Liver (tissue), 10 donors: ENCODE measurements at places on chromosomes 3 and 15. TPM values are rescaled to one million over a fixed set of nuclear protein-coding genes. Genes with fewer than 3 reads are reported as not detected.

Gene GREM1
- total RNA-seq = under 0.01 TPM

Gene LXN
- total RNA-seq = 52.2 TPM

GRCh38 chr15:77823736-77824135 lies 191.0 kb upstream of the LINGO1 start:
- H3K27me3 ChIP-seq = peaks cover 9% of the 10 kb centered on the region
- H3K4me1 ChIP-seq = peaks cover 14% of the 10 kb centered on the region
- H3K27ac ChIP-seq = no peak overlapping the region
- H3K4me3 ChIP-seq = no peak overlapping the region

DNA sequence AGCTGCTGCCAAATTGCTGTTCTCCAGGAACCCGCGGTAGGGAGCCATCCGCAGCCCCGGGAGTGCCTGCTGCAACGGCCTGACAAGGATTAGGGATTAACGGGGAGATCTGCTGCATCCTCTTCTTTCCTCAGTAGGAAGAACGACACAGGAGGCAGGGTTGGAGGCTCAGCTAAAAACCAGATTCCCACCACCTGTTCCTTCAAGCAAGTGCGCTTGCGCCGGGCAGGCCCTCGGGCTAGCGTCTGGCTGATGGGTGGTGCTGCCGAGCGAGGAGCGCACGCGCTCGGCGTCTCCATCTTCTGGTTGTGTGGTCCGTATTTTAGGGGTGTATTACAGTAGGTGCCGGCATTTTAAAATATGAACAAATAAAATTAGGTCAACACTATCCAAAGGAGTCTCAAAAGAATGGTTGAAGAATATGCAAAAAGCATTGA lies 25.4 kb upstream of the SLC25A26 start:
- H3K4me3 ChIP-seq = peak overlapping the region; percentile 34
- no peak overlapping the region for H3K27ac ChIP-seq
- no peaks in the 10 kb centered on the region for H3K36me3 ChIP-seq
- DNase-seq = no peak
- no peaks in the 10 kb centered on the region for H3K27me3 ChIP-seq
- peaks cover 2% of the 10 kb centered on the region for H3K4me1 ChIP-seq

DNA sequence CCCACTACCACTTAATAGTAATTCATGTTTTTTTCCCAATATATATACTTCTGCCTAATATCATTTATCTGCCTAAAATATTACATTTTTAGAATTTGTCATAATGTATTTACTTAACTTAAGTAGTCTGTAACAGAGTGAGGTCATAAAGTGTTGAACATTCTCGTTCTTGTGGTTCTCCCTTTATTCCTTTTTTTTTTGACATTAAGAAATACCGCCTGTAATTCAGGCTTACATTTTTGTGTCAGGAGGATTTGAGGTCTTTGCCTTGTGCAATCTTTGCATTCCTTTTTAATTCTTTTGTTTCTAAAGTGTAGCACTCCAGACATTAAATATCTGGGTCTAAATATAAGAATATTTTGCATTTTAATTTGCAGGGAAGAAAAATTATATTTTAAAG lies 315.4 kb downstream of the PTPRG start:
- H3K36me3 ChIP-seq = no peaks in the 10 kb centered on the region
- no peaks in the 10 kb centered on the region for H3K27me3 ChIP-seq
- peaks cover 41% of the 10 kb centered on the region for H3K4me1 ChIP-seq

GRCh38 chr3:181969925-181970324 lies 258.2 kb downstream of the SOX2 start:
- no peak for DNase-seq
- no peaks in the 10 kb centered on the region for H3K36me3 ChIP-seq
- no peaks in the 10 kb centered on the region for H3K27me3 ChIP-seq

DNA sequence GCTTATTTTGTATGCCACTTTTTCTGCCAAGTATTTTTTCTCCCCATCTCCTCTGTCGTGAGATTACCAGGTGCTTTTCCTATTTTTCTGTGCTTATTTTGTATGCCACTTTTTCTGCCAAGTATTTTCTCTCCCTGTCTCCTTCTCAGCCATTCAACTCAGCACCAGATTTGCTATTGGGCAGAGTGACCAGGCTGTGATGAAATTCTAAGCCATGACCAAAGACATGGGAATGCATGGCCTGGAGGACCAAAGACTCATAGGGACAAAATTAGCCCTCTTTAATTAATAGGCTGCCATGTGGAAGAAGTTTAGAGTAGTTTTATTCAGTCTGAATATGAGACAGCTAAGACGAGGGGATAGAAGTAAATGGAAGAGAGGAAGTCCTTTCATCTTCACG lies 257.4 kb downstream of the SQOR start:
- peaks cover 1% of the 10 kb centered on the region for H3K27me3 ChIP-seq
- no peak overlapping the region for H3K27ac ChIP-seq
- H3K4me3 ChIP-seq = no peak overlapping the region
- no peaks in the 10 kb centered on the region for H3K4me1 ChIP-seq
- DNase-seq = no peak
- H3K36me3 ChIP-seq = no peaks in the 10 kb centered on the region
